Right lobe of liver (tissue), 6 donors: ENCODE measurements at places on chromosomes 2 and 18.

DNA sequence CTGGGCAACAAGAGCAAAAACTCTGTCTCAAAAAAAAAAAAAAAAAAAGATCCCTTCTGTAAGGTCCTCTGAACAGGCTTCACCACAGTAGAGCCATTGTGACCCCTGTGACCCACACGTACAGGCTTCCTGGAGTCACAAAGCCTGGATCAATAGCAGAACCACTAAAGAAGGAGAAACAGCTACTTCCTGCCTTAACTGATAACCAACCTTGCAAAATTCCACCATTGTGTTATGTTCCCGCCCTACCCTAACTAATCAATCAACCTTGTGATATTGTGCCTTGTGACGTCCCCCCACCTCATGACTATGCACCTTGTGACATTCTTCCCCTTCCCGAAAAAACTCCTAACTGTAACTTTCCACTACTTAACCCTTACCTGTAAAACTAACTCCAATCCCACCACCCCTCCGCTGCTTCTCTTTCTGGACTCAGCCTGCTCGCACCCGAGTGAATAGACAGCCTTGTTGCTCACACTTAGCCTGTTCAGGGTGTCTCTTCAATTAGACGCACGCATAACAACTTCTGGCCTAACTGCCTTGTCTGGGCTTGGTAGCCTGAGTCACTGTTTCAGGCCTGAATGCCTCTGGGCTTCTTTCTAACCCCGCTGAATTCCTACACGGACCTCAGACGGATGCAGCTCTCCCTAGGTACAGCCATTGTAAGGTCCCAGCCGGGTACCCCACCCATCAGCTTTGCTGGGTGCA lies 13.9 kb downstream of the SCYGR8 start:
- DNase-seq: no peak

GRCh38 chr2:115484486-115484885 lies 1042.0 kb downstream of the DPP10 start:
- DNase-seq: no peak

DNA sequence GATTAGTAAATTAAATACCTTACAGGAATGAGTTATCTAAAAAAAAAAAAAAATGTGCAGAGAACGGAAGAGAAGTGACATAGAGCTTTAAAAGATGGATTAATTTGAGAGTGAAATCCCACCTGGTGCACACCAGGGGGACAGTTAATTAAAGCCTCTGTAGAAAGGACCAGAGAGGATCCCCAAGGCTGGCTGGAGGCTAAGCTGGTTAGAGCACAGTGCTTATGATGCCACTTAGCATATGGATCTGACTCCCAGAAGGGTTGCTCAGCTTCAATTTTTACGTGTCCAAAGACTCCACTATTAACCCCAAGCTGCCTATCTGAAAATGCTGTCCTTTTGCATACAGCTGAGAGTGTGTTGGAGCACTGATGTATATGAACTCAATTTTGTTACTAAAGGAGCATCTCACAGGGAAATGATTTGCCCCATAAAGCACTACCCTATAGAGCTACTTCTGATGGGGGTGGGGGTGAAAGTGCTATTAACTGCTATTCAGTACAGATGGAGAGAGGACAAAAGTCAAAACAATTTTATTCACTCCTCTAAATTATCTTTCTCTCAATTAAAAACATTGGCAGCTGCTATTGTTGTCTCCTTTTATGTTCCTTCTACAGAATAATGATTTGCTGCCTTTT lies 15.2 kb upstream of the SLC8A1 start:
- no peak for DNase-seq

DNA sequence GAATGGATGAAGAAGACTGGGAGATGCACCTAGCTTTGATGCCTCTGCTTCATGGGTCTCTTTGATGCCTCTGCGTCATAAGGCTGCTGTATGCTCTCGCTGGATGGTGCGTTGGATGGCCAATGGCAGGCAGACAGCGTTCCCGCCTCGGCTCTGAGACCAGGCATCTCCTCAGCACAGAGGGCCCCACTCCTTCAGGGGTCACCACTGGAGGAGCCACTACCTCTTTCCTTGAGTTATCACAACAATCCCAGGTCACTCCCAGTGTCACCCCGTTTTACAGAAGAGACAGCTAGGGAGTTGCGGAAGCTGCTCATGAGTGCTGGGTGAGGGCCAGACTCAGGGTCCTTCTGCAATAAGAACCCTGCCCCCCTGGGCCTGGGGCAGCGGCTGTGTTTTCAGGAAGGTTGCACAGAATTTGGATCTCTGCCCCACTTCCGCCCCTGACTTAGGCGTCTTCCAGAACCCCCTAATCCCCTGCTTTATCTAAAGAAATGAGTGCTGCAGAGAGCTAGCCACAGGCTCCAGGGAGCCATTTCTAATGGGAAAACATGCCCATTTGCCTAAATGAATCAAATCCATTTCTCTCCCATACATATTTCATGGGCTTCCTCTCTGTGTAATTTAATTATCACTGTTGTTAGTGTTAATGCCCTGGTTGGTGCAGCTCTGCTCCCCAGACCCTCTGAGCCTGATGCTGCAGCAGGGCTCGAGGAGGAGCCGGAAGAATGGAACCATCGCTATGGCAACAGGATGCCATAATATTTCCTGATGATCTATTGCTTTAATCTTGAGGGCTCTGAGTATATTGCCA lies 131.8 kb upstream of the HS6ST1 start:
- no peak for DNase-seq

DNA sequence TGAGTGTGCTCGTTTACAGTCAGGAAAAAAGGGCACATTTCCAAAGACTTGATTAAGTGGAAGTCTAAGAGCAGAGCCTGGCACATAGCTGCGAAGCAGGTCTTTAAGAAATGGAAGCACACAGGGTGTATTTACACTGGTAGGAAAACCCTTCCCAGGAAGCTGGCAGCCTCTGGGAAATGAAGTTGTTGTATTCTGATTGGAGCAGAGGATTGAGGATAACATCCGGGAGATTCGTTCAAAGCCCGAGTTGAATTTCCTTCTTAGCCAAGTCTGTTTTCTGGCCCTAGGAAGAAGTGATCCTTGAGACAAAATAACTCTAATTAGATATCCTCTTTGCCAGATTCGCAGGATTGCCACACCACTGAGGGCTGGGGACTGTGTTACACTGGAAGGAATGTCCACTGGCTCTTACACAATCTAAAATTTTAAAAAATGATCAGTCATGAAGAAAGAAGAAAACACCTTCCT lies 75.9 kb downstream of the ITGB1BP1 start:
- peak; percentile 42 for DNase-seq

DNA sequence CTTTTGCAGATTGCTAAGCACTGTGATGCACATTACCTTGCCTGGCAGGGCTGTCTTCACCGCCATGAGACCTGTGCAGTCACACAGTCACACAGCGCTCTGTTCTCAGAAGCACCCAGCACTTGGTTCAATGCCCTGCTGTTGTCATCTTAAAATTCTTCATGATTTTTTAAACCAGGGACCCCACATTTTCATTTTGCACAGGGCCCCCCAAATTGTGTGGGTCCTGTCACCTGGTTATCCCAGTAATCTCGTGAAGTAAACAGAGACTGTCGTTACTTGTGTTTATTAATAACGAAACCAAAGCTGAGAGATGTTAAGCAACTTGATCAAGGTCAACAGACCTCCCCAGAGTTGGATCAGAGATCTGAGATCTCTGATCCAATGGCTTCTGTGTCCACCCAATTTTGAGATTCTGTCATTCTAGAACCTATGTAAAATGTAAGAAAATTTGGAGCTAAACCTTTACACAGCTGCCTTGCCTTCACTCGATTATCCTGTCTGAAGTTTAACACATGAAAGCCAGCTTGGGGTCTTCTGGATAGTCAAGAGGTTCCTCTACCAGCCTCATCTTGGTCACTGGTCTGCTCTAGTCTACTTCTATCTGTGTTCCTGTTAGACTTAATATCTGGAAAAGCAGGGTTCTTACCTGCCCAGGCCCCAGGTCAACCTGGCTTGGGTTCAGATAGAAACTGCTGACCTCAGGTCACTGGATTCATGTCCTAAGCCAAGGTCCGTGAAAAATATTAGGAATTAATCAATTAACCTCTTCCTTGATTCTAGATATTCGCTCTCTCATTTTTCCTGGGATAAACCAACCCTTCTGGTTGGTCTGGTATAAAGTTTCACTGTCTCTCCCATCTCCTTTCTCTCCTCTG lies 13.7 kb upstream of the TTC39C start:
- no peak for DNase-seq
